ENCODE measurements at places on chromosomes 5 and 9.

- DNase-seq, result no peak
Observed at GRCh38 chr9:137278721-137279711, 1.5 kb downstream of the TOR4A start.

DNA sequence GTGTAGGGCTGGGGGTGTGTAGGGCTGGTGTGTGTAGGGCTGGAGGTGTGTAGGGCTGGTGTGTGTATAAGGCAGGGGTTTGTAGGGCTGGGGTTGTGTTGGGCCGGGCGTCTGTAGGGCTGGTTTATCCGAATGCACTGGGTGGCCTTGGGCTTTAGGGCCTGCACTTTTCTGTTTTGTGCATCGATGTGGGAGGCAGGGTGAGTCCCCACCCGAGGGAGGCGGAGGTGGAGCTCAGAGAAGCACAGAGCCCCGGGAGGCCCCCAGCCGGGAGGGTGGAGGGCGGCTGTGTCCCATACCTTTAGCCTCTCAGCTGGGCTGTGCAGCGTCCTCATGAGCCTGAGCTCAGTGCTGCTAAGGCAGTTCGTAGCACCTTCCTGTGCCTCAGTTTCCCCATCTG is 13.5 kb downstream of the COL5A1 start:
- DNase-seq, result no peak

- no peak for DNase-seq
Observed at GRCh38 chr5:43553381-43553780, 3.5 kb downstream of the PAIP1 start.

DNA sequence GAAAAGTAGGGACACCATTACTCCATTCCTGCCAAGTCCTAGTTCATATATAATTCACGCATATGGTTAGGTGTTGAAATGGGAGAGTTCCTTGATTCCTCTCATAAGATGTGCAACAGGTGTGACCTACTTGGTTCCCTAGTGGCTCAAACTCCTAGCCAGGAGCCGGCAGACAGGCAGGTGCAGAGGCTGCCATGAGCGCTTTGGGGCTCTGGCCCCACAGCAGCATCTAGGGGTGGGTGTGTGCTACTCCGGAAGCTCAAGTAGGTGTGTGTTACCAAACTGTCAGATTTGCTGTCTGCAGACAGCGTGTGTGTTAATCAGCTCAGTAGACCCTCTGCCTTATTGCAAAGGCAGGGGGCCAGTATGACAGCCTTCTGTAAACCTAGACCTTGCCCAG is 1652.4 kb upstream of the ACO1 start:
- DNase-seq, result no peak

DNA sequence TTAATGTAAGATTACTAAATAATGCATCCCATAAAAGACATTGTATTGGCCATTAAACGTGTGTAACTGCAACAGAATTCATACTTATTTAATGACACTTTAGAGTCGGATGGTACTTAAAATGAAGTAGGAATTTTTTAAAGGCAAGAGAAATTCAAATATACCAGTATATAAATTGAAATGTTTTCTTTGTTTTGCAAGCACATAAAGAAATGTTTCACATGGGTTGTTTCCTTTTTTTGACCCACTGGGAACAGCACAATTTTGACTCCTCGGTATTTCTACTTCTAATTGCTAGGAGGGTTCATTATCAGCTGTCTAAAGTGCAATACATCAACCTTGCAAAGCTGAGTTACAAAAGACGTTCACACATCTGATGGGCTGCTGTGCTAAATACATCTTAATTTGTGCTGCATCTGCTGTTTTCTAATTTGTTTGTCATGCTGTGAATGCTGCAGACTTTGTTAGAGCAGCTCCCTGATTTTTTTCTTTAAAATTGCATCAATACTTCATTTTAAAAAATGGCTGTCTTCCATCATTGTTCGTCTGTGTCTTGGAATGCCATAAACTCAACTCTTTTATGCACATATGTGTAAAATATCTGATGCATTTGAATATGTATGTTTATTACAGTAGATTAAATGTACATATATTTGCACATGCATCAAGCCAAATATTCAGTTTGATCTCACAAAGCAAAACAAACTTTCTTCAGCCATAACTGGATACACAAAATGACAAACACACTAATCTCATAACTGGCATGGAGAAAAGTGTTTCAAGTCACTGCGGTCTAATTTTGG is 454.0 kb upstream of the GRAMD2B start:
- no peak for DNase-seq

DNA sequence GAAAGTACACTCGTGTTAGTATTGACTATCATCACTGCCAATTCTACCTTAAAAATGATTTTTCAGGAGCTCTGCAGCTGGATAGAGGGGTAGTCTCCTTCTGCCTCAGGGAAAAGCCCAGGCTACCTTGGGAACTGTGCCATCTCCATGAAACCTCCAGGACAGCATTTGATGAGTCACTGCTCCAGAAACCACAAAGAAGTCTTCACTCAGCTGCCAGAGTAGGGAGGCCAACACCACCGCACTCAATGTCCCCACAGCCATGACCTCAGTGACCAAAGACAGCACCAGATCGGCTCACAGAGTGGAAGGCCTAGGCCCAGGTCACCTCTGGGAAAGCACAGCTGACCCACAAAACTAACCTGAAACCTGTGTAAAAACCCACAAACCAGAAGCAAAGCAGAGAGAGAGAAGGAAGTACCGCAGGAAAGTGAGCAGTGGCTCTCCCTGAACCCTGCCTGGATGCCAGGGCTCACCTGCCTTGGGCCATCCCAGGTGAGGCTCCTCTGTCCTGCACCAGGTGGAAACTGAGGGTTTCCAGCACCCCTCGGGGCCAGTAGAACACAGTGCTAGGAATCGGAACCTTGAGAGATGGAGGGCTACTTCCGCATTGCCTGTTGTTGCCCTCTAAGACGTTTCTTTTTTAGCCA is 30.0 kb downstream of the S1PR3 start:
- peak; percentile 70 for DNase-seq

- DNase-seq, result no peak
Observed at GRCh38 chr5:4831325-4831724, 308.8 kb upstream of the ADAMTS16 start.

GRCh38 chr5:110027527-110028322 is 338.0 kb downstream of the MAN2A1 start:
- DNase-seq, result no peak

DNA sequence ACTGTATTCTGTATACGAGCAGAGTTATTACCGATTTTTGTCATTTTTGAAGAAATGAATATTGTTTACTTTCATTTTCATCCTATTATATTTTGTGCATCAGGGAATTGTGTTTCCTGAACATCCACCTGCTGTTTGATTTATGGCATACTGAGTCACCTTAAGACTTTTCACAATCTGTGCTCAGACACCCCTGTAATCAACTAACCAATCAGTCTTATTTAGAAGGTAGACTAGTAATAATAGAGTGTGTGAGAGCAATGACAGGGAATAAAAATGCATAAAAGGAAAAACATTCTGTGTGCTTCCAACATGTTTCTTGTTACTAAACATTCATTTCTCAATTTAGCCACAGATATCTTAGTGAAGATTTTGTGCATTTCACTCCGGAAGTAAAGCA is 1413.6 kb upstream of the ACO1 start:
- DNase-seq, result no peak

GRCh38 chr5:134082264-134082992 is 32.1 kb upstream of the TCF7 start:
- no peak for DNase-seq

GRCh38 chr5:17402289-17403121 is 95.5 kb upstream of the TAF11L2 start:
- DNase-seq, result no peak

DNA sequence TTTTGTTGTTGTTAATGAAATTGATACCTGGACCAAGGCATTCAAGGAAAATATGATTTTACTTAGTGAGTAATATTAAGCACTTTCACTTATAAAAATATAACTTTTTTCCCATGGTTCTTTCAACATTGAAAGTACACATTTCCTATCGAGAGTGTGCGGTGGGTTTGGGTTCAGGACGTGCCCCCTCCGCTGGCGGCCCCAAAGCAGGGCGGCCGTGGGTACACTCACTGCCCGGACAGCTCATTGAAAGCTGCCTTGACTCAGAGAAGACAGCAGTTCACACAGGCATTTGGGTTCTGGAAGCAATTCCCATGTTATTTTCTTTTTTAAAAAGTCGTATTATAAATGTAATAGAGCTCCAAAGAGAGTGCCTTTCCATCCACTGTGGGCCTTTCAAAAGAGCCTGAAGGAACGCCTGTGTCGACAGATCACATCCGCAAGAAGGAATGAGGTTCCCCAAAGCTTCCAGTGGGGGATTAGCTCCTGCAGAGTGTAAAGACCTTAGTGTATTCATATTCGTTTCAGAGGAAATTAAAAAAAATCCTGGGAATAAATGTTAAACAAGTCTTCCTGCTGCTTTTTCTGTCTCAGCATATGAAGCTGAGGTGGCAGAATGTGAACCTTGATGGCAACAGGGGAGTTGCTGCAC is 74.3 kb downstream of the PRDM6 start:
- DNase-seq, result no peak

- DNase-seq, result no peak
Observed at GRCh38 chr9:70079417-70080037, 35.9 kb downstream of the MAMDC2 start.

- no peak for DNase-seq
Observed at GRCh38 chr5:143653766-143654282, 158.1 kb upstream of the HMHB1 start.

All from HFF-Myc (cell line).